ENCODE measurements at places on chromosomes 11 and 22.

DNA sequence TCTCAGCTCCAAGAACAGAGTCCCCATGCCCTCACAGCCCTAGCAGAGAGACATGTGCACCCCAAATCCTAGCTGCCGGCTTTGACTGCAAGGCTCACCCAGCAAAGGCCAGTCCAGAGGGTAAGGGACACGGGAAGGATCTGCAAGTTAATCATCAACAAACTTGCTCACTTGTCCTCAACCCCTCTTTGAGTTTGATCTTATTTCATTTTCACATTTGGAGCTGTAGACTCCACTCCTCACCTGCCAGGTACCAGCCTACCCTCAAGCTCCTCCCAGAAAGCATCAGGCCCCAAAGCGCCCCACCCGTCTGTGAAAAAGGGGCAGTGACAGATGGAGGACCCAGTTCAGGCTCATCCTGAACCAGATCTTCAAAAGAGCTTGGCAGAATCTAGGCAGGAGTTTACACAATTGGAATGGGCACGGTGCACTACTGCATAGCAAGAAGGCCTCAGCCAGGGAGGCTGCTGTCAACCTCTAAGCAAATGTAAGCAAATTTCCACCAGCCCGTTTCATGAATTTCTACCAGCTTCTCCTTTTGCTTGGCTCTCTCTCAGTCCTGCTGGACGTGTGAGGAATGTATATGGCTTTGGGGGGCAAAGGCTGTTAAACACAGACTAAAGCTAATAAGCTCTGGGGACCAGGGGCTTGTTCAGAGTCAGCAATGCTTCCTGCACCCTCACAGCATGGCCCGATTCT, 5.5 kb downstream of the EHD1 start:
- DNase-seq, result no peak

GRCh38 chr11:282630-283360, 4.6 kb downstream of the NLRP6 start:
- DNase-seq, result no peak

- DNase-seq, result no peak
Measured at GRCh38 chr11:110475671-110476070, 45.9 kb downstream of the FDX1 start.

GRCh38 chr11:40323241-40323640, 1136.2 kb downstream of the LRRC4C start:
- DNase-seq, result no peak

- no peak for DNase-seq
Measured at GRCh38 chr22:48745842-48746788, 1081.6 kb downstream of the BRD1 start.

DNA sequence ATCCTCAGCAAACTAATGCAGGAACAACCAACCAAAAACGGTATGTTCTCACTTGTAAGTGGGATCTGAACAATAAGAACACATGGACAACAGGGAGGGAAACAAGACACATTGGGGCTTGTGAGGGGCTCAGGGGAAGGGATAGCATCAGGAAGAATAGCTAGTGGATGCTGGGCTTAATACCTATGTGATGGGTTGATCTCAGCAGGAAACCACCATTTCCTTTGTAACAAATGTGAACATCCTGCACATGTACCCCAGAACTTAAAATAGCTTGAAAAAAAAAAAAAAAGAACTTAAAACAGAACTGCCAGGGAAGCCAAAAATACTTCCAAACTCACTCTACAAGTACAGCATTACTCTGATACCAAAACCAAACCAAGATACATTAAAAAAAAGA, 33.8 kb downstream of the CASP4 start:
- no peak for DNase-seq

Measured in GF-D8 (cell line).